ENCODE measurements at places on chromosomes 1 and 21. TPM values are rescaled to one million over a fixed set of nuclear protein-coding genes. Genes with fewer than 3 reads are reported as not detected.

The TRPM2 gene
- total RNA-seq: 15.8 TPM

The TMEM50B gene
- 37.8 TPM for total RNA-seq

The MYOC gene
- total RNA-seq: 74.0 TPM

The VANGL2 gene
- 1.3 TPM for total RNA-seq

The XCL1 gene
- 0.26 TPM for total RNA-seq

The GSTM2 gene
- total RNA-seq: 136 TPM

The PER3 gene
- 8.9 TPM for total RNA-seq

The KCNK2 gene
- 4.8 TPM for total RNA-seq

The PI4KB gene
- 60.9 TPM for total RNA-seq

The C4BPB gene
- 10.7 TPM for total RNA-seq

The HUNK gene
- total RNA-seq: 0.45 TPM

The RAD54L gene
- total RNA-seq: 1.6 TPM

The SLC44A5 gene
- 1.0 TPM for total RNA-seq

The SPRR3 gene
- total RNA-seq: not detected

The MAP3K21 gene
- total RNA-seq: 1.3 TPM

The DNASE2B gene
- total RNA-seq: not detected

The CA14 gene
- not detected for total RNA-seq

The NBPF6 gene
- not detected for total RNA-seq

The TMEM79 gene
- 1.2 TPM for total RNA-seq

The TMPRSS15 gene
- total RNA-seq: not detected

The KIAA1614 gene
- 9.8 TPM for total RNA-seq

The PFKFB2 gene
- 13.7 TPM for total RNA-seq

The FNDC10 gene
- total RNA-seq: 1.2 TPM

The SH3D21 gene
- 4.1 TPM for total RNA-seq

The EFNA3 gene
- total RNA-seq: 1.8 TPM

The TRIM58 gene
- 1.3 TPM for total RNA-seq

The FCGR3A gene
- 116 TPM for total RNA-seq

The ATAD3C gene
- 5.5 TPM for total RNA-seq

The AADACL4 gene
- total RNA-seq: not detected

The NUF2 gene
- total RNA-seq: 0.49 TPM

The OLFML3 gene
- total RNA-seq: 19.8 TPM

The GBP4 gene
- 17.7 TPM for total RNA-seq

Measured in aorta (tissue), 5 donors.